ENCODE measurements at places on chromosomes 3 and 15.

DNA sequence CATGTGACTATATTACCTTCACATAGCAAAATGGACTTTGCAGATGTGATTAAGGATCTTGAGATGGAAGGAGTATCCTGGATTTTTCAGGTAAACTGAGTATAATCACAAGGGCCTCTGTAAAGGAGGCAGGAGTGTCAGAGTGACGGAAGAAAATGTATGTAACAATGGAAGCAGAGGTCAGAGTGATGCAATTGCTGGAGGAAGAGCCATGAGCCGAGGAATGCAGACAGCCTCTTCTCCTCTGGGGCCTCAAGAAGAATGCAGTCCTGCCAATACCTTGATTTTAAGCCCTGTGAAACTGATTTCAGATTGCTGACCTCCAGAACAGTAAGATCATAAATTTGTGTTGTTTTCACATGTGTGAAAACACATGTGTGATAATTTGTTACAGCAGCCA, 15.1 kb downstream of the HEMK1 start:
- no peak for DNase-seq

DNA sequence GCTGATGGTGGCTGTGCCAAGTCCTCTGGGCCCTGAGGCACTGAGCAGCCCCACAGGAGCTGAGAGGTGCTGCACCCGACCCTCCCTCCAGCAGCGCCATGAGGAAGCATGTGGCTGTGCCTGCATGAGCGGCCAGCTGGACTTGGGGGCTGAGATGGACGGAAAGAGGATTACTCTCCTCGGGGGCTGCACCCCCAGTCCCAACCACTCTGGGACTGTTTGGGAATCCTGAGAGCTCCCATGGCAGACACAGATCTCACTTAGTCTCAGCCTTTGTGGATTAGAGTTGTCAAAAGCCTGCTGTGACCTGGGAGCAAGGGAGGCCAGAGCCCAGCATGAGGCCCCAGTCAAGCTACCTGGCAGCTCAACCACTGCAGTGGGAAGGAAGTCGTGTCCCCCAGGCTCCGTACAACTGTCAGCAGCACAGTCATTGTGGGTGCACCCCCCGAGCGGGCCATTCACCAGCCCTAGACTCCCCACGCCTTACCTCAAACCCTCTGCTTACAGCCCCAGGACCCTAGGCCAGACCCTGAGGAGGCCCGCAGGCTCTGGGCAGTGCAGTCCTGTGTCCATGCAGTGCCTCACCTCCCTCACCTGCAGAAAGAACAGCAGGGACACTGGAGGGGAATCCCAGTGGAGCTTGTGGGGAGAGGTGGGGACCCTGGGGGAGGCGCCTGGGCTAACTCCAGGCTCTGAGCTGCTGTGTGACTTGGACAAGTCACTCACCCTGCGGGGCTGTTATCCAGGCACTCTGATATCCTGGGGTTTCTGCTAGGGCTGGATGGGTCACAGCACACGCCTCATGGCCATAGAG, 17.1 kb downstream of the PRR23E start:
- no peak for DNase-seq

DNA sequence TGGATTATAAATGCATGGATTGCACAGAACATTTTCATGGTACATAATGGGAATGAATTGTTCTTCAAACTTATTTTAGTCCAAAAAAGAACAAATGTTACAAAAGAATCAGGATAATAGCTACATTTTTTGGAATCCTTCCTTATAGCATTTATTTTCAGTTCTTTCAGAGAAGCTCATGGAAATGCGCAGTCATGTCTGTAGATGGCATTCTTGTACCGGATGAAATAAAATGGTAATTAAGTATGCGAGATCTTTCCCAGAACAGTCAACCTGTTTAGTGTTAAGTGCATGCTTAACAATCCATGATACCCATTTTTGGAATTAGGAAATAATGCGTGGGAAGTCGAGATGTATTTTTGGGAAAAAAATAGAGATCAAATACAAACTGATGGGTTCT, 38.2 kb upstream of the GOLGA8B start:
- DNase-seq = no peak

GRCh38 chr15:57213862-57214261, 162.4 kb upstream of the CGNL1 start:
- DNase-seq = no peak

- no peak for DNase-seq
Observed at GRCh38 chr3:162973428-162973917, 1476.9 kb downstream of the OTOL1 start.

GRCh38 chr15:98228846-98229245, 268.3 kb downstream of the ARRDC4 start:
- no peak for DNase-seq

GRCh38 chr3:167901138-167901537, 165.6 kb downstream of the SERPINI1 start:
- DNase-seq = no peak

- no peak for DNase-seq
Observed at GRCh38 chr3:10729439-10729838, 86.6 kb upstream of the SLC6A11 start.

DNA sequence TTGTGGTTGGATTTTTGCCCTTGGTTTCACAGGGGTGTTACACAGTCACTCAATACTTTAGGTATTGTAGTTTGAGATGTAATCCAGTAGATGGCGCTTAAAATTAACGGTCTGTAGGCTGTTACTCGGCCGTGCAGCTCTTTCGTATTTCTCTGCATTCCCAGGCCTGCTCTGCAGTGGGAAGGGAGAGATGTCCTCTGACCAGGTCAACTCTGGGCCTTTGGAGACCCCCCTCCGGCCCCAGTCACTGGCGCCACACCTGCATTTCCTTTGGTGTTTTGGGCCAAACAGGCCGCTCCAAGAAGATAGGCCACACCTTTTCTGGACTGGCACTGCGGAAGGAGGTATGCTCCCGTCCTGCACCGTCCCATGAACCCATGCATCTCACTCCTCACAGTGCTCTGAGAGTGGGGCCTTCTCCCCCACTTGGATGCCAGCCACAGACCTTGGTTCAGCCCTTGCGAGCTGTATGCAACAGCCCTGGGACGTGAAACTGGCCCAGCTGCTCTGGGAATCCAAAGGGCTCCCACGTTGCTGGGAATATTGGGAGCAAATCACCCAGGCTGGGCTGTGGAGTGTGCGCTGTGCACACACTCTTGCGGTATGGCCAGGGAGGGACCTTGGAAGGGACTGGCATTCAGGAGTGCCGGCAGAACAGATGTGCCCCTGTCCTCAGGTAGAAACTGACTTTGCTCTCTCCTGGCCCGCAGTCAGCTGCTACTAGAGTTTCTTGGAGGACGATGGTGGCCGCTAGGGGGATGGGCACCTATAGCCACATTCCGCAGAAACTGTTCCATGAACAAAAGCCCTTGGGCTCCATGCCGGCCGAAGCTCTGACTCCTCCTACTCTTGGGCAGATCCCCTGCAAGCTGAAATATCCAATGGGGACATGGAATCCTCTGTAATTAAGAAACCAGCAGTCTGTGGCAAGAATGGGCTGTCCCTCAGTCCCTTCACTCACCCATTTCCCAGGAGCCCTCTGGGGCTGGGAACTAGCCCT, 410.5 kb upstream of the CADM2 start:
- DNase-seq = no peak

- no peak for DNase-seq
Observed at GRCh38 chr15:73069109-73069508, 16.8 kb downstream of the NEO1 start.

GRCh38 chr3:58608648-58609047, 31.5 kb upstream of the FAM107A start:
- no peak for DNase-seq

DNA sequence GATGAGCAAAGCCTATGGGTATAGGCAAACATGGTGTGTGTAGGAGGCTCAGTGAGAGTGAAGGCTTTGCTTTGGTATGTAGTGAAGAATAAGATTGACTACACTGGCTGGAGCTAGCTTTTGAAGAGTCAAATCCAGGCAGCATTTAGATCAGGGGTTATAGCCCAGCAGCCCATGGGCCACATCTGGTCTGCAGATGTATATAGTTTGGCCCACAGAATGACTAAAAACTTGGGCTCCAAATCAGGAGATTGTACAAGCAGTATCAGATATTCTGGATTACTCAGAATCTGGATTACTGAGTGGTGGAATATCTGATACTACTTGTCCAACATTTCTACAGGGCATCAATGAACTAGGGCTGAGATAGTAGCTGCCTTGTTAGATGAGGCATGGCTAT, 92.9 kb upstream of the FGF7 start:
- DNase-seq = no peak

GRCh38 chr3:9945358-9945757, 6.8 kb downstream of the PRRT3 start:
- DNase-seq = no peak

DNA sequence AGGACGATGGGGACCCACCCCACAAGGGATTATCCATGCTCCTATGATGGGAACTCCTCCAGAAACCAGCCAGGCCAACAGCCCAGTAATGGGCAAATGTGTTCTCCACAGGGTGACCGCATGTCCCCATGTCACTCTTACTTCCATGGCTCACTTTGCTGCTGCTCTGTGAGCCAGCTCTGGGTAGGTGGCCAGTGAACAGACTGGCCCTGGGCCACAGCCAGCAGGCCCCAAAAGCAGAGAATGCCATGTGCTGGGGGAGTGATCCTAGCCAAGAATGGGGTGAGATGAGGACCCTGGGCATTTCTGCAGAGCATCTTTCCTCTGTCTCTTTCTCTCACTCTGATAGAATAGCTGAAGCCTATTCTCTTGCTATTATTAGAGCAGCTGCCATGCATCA, 391.4 kb downstream of the LRTM1 start:
- no peak for DNase-seq

DNA sequence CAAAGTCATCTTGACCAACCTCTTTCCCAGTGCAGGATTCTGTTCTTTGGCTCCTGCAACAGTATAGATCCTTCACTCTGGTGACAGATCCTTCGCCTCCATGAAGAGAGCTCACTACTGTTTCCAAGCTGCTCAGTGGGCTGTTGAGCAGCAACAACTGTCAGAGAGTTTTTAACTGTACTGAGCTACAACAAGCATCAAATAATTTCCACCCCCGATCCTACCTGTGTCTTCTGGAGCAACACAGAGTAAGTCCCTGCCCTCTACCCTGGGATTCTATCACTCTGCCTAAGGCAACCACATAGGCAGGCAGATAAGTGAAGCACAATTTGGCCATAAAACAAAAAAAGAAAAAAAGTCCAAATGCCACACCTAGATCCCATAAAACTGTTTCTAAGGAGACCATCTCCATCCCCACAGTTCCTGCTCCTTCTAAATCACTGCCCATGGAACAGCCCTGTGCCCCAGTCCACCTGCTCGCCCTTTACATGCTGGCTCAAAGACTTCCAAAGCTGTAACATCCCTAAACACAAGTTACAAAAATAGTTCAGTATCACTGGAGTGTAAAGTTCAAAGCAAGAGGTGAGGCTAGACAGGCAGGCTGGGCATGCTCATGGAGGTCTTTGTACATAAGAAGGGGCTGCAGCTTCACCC, 37.8 kb upstream of the ANPEP start:
- DNase-seq = no peak

GRCh38 chr3:102207151-102207571, 227.7 kb upstream of the ZPLD1 start:
- no peak for DNase-seq

- no peak for DNase-seq
Observed at GRCh38 chr3:135528413-135529015, 437.0 kb upstream of the PPP2R3A start.

DNA sequence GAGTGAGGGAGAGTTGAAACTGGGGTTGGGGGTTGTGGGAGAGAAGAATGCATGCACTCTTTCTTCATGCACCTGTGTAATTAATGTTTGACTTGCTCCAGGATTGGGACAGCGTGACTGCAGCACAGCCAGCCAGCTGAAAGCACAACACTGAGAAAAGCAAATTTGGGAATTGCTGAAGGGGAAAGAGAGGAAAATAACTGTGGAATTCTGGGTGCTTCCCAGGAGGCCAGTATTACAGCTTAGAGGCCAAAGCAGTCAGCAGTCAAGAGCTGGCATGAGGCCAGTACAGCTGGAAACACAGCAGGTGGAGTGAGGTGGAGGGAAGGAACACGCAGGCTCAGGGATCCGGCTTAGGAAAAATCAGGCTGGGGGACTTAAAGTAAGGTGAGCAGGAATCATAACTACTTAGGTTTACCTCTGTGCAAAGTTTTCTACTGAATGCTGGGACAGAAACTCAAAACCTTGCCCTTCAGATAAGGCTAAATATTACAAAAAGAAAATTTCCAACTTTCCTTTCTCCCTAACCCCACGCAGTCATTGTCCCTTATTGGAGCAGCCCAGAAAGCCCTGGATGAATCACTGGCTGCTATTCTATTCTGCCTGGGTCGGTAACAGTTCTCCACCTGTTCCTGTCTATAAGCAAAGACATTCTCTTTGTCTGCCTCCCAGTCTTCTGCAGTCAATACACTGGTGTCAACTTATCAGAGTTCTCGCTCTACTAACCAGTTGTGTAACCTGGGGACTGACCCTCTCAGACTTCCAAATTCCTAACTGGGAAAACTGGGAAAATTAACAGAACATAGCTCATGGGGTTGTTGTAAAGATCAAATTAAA, 167.2 kb downstream of the MAGI1 start:
- no peak for DNase-seq

GRCh38 chr3:132867956-132868355, 145.7 kb upstream of the NPHP3 start:
- no peak for DNase-seq

DNA sequence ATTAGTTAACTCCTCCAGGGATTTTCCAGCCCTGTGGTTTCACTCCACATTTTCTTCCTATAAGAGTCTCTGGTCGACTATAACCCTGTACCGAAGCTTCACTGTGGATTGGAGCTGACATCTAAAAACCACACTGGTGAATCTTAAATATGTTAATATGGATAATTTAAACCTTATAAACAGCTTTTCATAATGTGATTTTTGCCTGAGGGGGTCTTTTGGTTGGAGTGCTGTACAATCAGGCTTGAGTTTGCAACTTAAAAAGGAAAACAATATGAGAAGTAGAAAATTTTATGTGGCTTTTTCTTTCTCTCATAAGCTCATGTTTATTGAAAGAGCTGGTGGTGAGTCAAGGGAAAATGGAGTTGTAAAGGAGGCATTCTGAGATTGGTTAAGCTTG, 313.7 kb downstream of the VPS13C start:
- no peak for DNase-seq

DNA sequence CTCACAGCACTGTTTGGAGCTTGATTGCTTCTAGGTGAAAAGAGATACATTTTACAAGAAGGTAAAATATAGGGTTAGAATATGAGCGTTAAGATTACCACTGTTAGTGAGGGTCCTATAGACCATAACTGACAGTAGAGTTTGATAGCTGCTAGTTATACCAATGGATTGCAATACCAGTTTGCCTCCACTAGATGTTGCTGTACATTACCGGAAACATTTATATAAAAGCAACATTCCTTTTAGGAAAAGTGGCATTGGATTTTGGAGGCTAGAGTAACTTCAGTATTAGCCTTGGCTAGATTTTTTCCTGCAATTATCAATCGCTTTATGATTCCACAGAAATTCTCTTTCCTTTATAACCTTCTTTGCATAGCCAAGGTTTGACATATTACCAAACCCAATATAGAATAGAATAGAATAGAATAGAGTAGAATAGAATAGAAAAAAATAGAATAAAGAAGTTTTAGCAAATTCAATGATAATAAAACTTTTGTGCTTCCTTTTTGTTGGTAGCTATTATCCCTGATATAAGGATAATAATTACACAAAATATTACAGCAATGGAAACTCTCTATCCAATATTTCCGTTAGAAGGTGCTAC, 1093.6 kb upstream of the ALCAM start:
- DNase-seq = no peak

GRCh38 chr3:44762690-44763089, 1.1 kb downstream of the KIF15 start:
- no peak for DNase-seq

All from stimulated activated CD4-positive, alpha-beta T cell treated with anti-CD3 and anti-CD28 coated beads, Interleukin-4, amount 100 ng/mL, for 24 hours (primary cell).